ENCODE measurements at places on chromosomes 11 and 22.

- DNase-seq, result no peak
Observed at GRCh38 chr11:10838083-10838482, 19.8 kb downstream of the ZBED5 start.

GRCh38 chr22:37290737-37291136 is 8.4 kb downstream of the CYTH4 start:
- DNase-seq, result no peak

DNA sequence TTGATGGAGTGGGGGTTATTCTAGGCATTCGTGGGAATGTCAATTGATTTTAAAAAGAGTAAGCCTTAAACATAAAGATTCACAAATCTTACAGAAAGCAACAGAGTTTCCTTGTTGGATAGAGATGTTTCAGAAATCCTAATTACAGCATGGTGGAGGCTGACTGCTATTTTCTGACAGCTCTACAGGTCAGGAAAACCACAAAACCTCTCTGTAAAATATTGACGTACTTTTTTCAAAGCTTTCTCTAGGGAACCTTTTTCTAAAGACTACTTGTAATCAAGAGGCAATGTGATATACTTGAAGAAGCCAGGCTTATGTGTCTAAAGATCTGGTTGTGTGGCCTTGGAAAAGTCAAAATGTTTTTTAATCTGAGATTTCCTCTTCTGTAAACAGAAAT is 9.1 kb upstream of the OR8B8 start:
- DNase-seq, result no peak

GRCh38 chr11:33507356-33507755 is 193.3 kb downstream of the C11orf91 start:
- DNase-seq, result no peak

DNA sequence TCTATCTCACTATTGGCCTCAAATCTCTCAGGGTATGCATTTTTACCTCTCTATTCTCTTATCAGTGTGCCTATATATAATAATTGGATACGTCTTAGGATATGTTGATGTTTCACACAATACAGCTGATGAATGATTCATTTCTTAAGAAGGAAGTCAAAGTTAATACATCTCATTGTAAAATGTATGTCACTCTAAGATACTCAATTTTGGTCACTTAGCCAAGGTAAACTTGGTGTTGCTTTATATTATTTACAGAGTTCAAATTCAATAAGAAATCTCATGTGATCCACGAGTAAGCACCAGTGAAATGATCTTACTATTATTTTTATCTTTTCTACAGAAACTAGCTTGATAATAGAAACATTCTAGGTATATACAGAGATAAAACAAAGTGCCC is 1266.5 kb downstream of the JRKL start:
- no peak for DNase-seq

DNA sequence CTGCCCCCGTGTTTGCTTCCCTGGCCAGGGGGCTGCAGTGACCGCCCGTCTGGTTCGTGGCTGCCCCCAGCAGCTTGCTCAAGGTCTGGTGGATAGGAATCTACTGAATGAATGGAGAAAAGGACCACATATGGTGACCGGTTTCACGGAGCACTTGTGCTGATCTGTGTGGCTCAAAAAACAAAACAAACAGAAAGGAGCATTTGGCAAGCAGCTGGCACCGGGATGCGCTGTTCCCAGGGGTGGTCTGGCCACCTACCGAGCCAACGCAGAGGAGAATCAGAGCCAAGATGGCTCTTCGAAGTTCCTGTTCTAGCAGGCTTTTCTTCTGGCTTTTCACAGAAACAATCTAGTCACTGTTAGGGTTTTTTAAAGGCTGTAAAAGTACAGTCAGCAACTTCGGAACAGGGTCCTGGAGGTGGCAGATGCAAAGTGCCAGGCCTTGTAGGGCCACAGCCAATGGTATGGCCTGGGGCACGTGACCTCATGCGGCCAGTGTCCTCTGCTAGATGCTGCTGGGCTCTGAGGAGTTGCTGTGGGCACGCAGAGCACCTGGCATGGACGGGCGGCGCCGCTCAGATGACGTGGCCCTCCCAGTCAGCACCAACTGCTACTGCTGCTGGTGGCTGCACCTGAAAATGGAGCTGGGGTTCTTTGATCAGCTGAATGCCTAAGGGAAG is 27.3 kb upstream of the PACSIN2 start:
- no peak for DNase-seq

- DNase-seq, result no peak
Observed at GRCh38 chr11:134856056-134856971, 444.3 kb upstream of the B3GAT1 start.

DNA sequence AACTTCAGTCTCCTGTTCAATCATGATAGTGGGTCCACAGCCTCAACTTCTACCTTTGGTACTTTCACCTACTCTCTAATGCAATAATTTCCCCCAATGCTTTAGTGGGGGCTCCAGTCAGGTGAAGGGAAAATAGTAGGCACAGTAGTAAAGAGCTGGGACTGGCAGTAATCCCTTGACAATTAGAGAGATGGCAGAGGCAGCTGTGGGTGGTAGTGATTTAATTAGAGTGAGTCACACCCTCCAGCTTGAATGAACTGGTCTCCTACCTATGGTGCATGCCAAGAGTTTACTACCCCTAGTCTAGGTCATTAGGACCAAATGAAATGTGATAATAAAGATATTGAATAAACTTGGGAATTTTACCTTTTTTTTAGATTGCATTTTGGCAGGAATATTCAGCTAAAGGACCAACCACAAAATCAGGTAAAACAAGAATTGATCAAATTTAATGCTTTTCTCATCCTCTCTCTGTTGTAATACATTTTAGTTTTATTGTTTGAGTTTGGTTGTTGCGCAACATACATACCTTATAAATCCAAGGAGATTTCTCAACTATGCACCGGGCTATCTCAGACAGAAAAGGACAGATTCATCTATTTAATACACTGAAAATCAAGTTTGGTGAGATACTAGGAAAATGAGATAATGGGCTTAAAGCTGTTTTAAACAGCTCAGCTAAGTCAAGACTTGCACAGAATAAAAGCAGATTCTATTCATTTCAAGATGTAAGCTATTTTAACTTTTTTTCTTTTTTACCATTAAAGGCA is 9.0 kb downstream of the PRRG4 start:
- DNase-seq, result no peak

DNA sequence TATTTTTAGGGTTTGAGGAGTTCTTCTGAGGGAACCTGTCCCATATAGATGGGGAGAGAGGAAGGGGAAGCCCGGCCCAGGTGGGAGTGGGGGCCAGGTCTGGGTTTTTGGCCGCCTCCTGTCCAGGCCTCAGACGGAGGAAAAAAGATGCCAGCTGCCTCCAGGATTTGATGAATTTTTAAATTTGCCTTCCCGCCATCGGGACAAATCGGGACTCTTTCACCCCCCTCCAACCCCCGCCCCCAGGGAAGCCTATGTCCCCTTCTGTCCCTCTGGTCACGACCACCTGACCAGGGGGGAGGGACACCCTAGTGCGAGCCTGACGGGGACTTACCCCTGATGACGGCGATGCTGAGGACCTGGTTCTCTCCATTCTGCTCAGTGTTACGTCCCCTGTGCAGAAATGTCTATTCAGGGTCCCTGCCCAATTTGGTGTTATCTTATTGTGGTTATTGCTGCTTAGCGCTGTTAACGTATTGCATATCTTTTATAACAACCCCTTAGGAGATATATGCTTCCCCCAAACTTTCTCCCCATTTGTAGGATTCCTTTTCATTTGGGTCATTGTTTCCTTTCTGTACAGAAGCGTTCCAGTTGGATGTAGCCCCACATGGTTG is 115.9 kb upstream of the GRK3 start:
- no peak for DNase-seq

GRCh38 chr11:40722179-40722795 is 737.2 kb downstream of the LRRC4C start:
- DNase-seq, result no peak

- no peak for DNase-seq
Observed at GRCh38 chr11:108929241-108929640, 264.4 kb downstream of the DDX10 start.

DNA sequence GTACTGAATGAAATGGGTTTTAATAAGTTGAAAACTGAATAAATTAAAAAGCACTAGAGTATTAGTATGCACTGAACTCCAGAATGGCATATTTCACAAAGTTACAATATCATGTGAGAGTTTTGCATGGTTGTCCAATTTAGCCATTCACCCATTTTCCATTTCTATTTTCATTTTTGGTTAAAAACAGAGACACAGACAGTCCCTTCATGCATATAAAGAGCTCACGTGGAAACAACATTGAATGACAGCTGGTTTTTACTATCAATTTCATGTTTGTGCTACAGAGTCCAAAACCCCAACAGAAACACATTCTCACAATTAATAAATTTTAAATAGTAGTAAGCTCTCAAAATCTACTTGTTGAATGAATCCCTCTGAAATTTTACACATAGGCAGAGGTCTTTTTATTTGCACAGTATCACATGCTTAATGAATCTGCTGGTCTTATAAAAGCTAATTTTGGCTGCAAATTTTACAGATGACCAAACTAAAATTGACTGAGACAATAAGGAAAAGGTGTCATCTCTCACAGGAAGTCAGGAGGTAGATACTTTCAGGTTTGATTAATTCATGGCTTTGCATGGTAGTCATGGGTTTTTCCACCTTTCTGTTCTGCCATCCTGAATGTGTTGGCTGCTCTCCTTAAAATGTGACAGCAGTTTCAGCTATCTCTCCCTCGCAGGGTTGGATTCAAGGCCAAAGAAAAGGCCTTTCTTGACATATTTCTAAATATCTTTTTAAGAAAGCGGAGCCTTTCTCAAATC is 20.6 kb upstream of the DDI1 start:
- DNase-seq, result no peak

Data from stimulated activated CD8-positive, alpha-beta memory T cell treated with anti-CD3 and anti-CD28 coated beads, Interleukin-4, amount 100 ng/mL, for 4 hours (primary cell).